ENCODE measurements at places on chromosomes 1 and 21.

- DNase-seq = peak; percentile 52
These were observed at the start of gene HPCA for GRCh38 chr1:32886004-32886827. Gene HPCA, plus strand, starts transcription at chr1:32886491. Its CDS starts 2,408 bp downstream, at chr1:32888899.

DNA sequence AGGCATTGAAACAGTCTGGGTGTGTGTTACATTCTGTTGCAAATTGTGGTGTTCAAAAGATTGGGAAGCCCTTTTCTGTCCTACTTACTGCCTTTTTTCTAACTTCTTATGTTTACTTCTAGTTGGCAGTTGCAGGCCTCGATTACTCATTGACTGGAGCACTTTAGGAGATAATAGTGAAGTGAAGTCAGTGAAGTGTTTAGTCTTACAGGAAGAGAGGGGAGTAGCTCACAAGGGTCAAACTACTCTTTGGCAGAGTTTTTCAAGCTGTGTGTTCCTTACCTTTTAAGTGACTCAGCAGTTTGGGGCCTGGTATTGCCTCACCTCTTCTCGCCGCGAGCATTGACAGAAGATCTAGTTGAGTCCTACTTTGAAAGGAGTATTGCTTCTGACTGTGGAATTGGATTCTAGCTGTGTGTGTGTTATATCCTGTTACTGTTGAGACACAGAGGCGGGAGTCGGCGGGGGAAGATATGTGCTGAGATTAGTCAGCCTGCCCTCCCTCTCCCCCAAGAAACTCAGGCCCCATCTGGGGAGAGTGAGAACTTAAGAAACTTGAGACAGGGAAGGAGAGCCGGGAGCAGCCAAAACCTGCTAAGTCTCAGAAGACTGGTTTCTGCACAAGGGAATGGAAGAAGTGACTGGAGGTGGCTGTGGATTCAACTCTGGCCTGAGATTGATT lies 19.3 kb downstream of the AHCYL1 start:
- DNase-seq = peak; percentile 100

- DNase-seq = no peak
These were observed 46.4 kb upstream of the ADGRL4 start for GRCh38 chr1:79052829-79053449.

DNA sequence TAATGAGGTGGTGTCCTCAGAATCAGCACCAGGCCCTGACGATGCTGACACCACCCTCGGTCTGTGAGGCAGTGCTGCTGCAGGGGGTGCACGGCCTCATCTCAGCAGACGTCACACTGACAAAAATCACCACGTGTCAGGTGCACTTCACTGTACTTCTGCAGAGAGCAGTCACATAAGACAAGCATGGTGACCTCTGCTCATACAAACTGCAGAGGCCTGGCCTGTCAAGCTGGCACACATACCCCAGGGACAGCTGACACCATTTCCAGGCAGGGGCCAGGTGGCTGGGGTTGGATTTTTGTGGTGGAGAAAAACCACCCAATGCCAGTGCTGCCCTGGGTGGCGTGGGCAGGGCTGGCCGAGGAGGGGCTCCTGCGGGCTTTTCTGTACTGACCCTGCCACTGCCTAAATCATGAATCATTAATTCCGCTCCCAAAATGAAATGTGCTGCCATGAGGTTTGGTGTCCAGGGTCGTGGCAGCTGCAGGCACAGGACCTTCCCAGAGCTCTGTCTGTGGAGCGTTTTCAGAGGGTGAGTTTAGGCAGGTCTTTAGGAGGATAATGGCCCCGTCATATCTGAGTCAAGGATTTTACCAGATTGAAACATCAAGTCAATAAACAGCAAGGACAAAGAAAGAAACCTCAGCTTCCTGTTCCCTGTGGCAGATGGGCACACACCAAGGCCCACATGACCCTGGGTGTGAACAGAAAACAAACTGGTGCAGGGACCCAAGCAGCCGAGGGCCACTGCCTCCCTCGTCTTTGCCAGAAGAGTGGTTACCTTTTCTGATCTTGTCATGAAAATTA lies 33.4 kb upstream of the GPR153 start:
- no peak for DNase-seq

- no peak for DNase-seq
These were observed 159.7 kb upstream of the CXADR start for GRCh38 chr21:17352996-17353655.

DNA sequence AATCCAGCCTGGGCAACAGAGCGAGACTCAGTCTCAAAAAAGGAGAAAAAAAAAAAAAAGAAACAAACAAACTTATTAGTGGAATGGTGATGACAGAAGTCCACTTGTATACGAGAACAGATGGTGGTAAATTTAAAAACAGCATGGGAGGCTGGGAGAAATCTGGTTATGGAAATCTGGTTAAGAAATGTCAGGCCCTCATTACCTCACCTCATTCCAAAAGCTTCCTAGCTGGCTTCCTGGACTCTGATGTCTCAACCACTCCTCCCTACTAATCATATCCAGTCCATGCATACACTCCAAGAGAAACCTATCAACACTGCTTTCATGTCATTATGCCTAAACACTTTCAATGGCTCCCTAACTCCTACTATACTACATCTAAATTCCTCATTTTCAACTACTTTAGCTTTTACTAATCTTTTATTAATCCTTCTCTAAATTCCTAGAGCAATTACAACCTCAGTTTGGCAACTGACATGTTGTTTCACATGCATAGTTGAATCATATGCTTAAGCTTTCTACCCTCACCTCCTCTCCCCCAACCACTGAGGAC lies 52.9 kb downstream of the FOXJ3 start:
- peak; percentile 79 for DNase-seq

GRCh38 chr1:160614410-160614809 lies 32.4 kb downstream of the SLAMF1 start:
- DNase-seq = no peak

GRCh38 chr1:12040457-12041051 lies 21.3 kb downstream of the MIIP start:
- no peak for DNase-seq

- DNase-seq = no peak
These were observed 10.3 kb upstream of the TEDDM1 start for GRCh38 chr1:182410620-182411273.

- peak; percentile 96 for DNase-seq
These were observed 68.5 kb downstream of the DYRK1A start for GRCh38 chr21:37435120-37435519.

DNA sequence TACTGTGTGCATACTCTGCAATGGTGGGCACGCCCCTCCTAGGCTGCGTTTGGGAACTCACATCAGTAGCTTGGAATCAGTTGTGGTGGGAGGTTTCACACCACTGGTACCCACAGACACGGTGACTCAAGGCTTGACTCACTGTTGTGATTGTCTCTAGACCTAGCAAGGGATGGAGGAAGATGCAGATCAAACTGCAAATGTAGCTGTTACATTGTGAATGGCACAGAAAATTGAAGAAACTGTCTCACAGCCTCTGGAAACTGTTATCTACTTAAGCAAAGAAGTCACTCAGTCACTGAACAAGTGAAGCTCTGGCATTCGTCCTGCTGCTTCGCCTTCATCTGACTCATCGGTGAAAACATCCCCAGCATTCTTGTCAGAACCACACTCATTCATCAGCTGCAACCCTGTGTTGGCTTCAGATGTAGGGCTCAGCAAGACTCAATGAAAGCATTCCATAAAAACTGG lies 59.5 kb downstream of the POFUT2 start:
- peak; percentile 96 for DNase-seq

GRCh38 chr1:212609701-212610574 lies 1.4 kb downstream of the ATF3 start:
- no peak for DNase-seq

GRCh38 chr21:44958471-44959191 lies 18.8 kb downstream of the SLX9 start:
- DNase-seq = peak; percentile 86

- no peak for DNase-seq
These were observed 10.2 kb downstream of the A3GALT2 start for GRCh38 chr1:33310702-33311101.

DNA sequence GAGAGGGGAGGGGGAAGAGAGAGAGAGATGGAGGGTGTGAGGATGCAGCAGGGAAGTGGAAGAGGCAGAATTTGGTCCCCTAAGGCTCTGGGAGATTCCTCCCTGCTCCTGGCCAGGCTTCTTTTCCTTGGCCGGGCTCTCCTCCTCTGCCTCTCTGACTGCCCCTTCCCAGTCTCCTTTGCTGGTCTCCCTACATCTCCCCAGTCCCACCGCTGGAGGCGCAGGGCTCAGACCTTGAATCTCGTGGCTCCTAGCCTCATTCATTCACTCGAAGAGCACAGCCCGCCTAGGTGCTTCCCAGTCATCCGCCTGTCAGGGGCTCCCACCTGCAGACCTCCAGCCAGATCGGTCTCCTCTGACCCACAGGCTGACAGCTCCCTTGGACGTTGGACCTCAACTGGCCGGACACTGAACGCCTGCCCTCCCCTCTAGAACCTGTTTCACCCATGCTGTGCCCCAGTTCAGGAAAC lies 76.5 kb downstream of the VWA5B1 start:
- peak; percentile 22 for DNase-seq

DNA sequence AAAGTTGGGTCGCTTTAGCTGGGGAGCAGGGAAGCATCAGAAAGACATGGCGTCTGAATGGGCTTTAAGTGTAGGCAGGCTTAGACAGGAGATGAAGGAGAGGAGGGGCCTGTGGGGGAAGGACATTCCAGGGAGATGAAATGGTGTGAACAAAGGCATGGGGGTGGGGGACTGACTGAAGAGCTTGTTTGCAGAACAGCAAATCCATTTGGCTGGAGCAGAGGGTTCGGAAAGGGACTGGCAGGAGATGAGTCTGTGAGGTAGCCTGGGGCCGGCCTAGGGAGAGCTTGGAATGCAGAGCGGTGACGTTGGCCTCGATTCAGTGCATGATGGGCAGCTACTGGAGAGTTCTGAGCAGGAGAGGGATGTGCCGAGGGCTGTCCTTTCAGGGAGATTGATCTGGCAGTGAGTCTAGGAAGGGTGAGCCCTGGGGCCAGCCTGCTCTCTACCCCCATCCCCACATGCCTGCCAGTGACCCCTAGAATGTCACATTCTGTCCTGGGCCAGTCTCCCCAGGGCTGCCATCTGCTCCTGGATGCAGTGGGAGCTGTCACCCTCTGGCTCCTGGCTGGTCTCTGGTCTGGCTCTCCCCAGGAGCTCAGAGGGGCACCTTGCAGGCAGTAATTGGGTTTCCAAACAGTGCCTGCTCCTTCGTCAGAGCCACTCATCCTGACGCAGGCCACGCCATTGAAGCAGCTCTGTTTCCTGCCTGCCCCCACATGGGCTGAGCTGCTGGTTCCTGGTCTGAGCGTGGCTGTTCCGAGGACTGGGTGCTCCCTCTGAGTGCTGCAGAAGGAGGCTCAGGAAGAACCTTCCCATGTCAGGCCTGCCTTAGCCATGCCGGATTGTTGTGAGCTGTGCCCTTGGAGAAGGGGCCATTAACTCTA lies 22.3 kb upstream of the TMEM222 start:
- peak; percentile 99 for DNase-seq

DNA sequence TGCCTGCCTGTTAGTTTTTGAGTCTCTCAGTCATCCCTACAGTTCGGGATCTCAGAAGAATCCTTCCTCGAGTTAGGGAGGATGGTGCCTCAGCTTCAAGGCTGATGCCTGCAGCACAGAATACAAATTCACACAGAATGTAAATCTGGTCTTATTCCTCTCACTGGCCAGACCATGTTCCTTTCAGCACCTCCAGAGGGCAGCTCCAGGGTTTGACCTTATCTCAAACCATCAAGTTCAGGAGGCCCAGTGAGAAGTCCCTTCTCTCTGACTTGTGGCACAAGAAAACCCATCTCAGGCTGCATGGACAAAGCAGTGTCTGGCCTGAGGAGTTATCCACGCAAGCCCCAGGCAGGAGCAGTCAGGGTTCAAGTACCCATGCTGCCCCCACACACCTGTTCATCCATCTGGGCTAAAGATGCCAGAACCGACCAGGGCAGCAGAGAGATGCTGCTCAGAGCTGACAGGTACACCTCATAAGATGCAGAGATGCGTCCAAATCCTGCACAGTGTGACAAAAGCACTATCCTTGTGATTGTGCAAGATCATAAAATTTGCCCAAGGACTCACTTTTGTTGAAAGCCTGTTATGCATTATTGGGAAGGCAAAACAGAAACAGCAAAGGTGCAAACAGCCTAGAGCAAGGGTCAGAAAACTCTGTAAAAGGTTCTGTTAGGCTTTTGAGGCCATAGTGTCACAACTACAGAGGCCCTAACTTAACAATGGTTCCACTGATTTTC lies 49.8 kb downstream of the BCAR3 start:
- no peak for DNase-seq

- DNase-seq = no peak
These were observed 19.5 kb downstream of the USP24 start for GRCh38 chr1:55195521-55196233.

- DNase-seq = peak; percentile 15
These were observed at the start of gene GBP4 for GRCh38 chr1:89198491-89199072. Gene GBP4, minus strand, starts transcription at chr1:89198942. Its CDS starts 108 bp downstream, at chr1:89198834.

DNA sequence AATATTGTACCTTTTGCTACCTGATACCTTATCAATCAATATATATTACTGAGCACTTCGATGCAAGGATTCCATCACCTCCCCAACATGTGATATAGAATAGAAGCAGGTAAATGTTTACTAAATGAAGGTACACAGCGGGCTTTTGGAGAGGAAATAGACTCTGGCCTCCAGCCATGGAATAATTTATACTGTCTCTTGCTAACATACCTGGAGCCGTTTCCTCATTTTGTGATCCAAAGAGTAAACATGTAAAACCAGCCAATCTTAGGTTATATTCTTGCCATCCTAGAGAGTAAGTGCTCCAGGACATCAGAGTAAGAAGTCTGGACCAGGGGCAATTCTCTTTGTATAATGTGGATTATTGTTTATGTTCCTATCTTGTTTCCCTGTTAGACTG lies 39.4 kb downstream of the NDUFS5 start:
- no peak for DNase-seq

GRCh38 chr1:22602060-22602740 lies 34.2 kb upstream of the C1QA start:
- DNase-seq = no peak

DNA sequence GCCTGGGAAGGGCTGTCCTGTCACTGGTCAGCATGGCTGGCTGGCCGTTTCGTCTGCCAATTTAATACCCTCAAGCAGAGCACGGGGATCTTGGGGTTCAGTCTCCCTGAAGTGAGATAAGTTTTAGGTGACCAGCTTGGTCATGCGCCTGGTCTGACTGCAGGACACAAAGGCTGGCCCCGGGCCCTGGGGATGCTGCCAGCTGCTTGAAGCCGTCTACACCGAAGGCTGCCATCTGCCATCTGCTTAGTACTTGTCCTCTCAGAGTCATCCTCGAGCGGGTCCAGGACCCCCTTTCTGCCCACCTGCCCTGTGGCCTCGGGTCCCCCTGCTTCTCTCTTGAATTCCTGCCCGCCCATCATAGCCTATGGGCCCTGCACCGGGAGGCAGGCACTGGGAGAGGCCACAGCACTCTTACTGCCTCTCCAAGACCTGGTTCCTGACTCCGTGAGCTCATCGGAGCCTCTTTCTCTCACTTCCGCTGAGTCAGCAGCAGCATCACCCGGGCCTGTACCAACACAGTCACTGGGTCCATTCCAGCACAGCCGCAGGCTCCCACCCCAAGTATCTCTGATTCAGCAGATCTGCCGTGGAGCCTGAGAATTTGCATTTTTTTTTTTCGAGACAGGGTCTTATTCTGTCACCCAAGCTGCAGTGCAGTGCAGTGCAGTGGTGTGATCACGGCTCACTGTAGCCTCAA lies 7.0 kb downstream of the FBLIM1 start:
- peak; percentile 83 for DNase-seq

GRCh38 chr1:55129194-55129728 lies 85.9 kb downstream of the USP24 start:
- DNase-seq = peak; percentile 50

GRCh38 chr1:221429264-221429663 lies 312.6 kb downstream of the DUSP10 start:
- DNase-seq = peak; percentile 4

- no peak for DNase-seq
These were observed 42.5 kb downstream of the TP53BP2 start for GRCh38 chr1:223803211-223803610.

GRCh38 chr1:116391185-116391584 lies 18.1 kb downstream of the ATP1A1 start:
- DNase-seq = no peak
